Endothelial cell of umbilical vein (primary cell): ENCODE measurements at places on chromosomes 6 and 20. TPM values are rescaled to one million over a fixed set of nuclear protein-coding genes. Genes with fewer than 3 reads are reported as not detected.

PRICKLE4 gene
- total RNA-seq, result 2.2 and 3.3 TPM in 2 replicates

FLOT1 gene
- total RNA-seq, result 141 and 145 TPM in 2 replicates

DNA sequence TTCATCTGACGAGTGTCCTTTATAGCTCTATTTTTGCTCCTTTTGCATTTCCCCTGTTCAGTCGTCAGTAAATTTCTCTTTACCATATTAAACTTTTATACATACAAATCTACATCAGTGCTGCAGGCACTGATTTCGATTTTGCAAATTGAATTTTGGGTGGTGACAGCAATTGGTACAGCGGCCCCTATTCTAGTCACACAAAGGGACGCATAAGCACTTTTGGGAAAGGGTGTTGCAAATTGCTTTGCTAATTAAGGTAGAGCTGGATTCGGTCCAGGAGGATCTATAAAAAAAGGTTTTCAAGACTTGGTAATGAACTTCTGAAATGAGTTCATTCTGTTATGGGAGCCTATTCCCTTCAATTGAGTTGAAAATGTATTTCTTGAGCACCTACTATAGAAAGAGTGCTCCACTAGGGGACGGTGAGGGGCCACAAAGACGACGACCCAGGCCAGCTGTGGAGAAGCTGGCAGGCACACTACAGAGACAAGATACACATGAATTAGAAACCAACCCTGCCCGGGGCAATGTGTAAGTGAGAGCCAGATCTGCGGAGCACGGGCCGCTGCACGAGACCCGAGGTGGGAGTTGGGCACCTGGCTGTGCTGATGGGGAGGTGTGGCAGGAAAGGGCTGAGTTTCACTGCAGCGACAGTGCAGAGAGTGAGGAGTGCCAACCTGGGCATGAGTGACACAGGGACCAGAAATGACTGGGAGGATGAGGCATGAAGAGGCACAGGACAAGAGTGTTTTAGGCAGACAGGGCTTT is 5.4 kb downstream of the UQCC2 start:
- H3K4me1 ChIP-seq, result peaks cover 11% of the 10 kb centered on the region
- H3K4me3 ChIP-seq, result no peak overlapping the region
- H3K27me3 ChIP-seq, result no peaks in the 10 kb centered on the region
- H3K27ac ChIP-seq, result no peak overlapping the region

GRCh38 chr6:113599444-113599843 is 257.7 kb upstream of the MARCKS start:
- no peaks in the 10 kb centered on the region for H3K4me1 ChIP-seq
- H3K27me3 ChIP-seq, result no peaks in the 10 kb centered on the region
- no peak overlapping the region for H3K4me3 ChIP-seq
- DNase-seq, result no peak

EYS gene
- total RNA-seq, result 0.27 and 0.81 TPM in 2 replicates

GRCh38 chr6:128266946-128267345 is 253.5 kb downstream of the PTPRK start:
- no peaks in the 10 kb centered on the region for H3K4me1 ChIP-seq
- no peak overlapping the region for H3K27ac ChIP-seq
- H3K27me3 ChIP-seq, result no peaks in the 10 kb centered on the region
- H3K36me3 ChIP-seq, result no peaks in the 10 kb centered on the region
- DNase-seq, result no peak

DNA sequence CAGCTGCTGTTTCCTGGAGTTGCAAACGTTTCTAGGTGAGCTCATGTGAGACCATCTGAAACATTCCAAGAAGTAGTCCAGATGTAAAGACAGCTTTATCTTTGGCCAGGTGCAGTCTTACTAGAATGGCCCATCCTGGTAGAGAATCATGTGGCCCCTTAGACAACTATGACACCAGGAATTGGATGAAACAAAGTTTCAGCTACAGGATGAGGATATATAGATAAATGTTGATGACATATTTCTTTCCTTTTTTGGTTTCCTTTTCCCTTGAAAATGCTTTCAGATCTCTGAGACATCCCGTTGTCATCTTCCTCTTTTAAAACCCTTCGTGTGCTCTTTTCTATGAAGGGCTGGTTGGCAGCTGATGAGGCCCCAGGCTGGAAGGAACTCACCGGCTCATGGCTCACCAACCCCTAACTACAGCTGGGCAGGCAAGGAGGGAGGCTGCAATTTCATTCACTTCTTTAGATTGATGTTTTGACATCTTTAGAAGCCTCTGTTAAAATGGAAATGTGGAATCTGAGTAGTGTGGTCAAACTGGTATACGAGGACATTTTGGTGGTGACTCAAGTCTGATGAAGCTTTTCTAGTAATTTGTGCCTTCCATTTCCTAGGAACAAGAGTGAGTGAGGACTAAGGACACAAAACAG is 167.9 kb upstream of the TNFAIP3 start:
- H3K4me1 ChIP-seq, result peaks cover 29% of the 10 kb centered on the region
- peak overlapping the region; percentile 71 for H3K27ac ChIP-seq
- no peak for DNase-seq
- H3K36me3 ChIP-seq, result no peaks in the 10 kb centered on the region
- H3K27me3 ChIP-seq, result no peaks in the 10 kb centered on the region
- H3K4me3 ChIP-seq, result no peak overlapping the region

GRCh38 chr20:53926428-53927028 is 143.9 kb downstream of the BCAS1 start:
- peak; percentile 96 for DNase-seq
- no peak overlapping the region for H3K4me3 ChIP-seq
- peaks cover 13% of the 10 kb centered on the region for H3K4me1 ChIP-seq
- no peaks in the 10 kb centered on the region for H3K27me3 ChIP-seq
- H3K36me3 ChIP-seq, result no peaks in the 10 kb centered on the region

SLC22A2 gene
- not detected in 2 replicates for total RNA-seq

GRCh38 chr6:148709577-148709976 is 37.3 kb upstream of the UST start:
- DNase-seq, result no peak
- no peaks in the 10 kb centered on the region for H3K4me1 ChIP-seq
- no peaks in the 10 kb centered on the region for H3K36me3 ChIP-seq
- H3K27me3 ChIP-seq, result no peaks in the 10 kb centered on the region
- no peak overlapping the region for H3K27ac ChIP-seq
- H3K4me3 ChIP-seq, result no peak overlapping the region

DNA sequence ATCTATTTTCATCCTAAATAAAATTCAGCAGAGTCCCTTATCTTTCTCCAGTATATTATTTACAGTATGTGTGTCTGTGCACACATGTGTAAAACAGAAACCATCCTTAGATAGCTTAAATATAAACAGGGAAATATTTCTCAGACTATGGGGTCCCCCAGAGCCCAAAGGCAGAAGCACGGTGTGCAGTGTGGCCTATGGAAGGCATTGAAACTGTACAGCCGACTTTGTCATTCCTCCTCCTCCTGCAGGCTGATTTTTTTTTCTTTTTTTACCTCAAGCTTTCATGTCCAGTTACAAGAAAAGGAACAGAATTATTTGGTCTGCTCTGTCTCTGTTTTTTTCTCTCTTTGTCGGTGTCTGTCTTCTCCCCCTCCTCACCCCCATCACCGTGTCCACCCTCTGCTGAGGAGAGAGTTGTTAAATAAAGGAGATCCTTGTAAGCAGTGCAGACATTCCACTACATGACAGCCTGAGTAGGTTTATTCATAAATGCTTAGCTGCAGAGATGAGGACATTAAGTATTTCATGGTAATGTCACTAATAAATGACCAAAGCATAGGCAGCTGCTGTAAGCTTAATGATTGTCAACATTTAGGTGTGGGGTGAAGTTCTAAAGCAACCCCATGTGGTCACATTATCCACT is 31.8 kb upstream of the SLC35D3 start:
- H3K36me3 ChIP-seq, result no peaks in the 10 kb centered on the region
- no peak overlapping the region for H3K4me3 ChIP-seq
- no peaks in the 10 kb centered on the region for H3K27me3 ChIP-seq
- no peak overlapping the region for H3K27ac ChIP-seq
- peaks cover 3% of the 10 kb centered on the region for H3K4me1 ChIP-seq
- no peak for DNase-seq

DNA sequence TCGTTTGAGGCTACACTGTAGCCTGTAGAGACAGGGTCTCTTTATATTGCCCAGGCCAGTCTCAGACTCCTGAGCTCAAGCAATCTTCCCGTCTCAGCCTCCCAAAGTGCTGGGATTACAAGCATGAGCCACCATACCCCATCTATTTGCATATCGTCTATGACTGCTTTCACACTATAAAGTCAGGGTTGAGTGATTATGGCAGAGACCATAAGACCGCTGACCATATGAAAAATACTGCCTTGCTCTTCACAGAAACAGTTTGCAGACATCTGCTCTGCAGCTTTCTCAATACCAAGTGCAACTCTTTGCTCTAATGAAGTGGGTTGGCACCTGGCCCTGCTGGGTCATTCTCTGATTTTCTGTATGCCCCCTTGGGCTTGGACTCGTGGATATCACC is 79.5 kb upstream of the PAK5 start:
- no peak overlapping the region for H3K4me3 ChIP-seq
- H3K27ac ChIP-seq, result no peak overlapping the region
- H3K4me1 ChIP-seq, result no peaks in the 10 kb centered on the region
- DNase-seq, result no peak
- H3K27me3 ChIP-seq, result peaks cover 6% of the 10 kb centered on the region
- no peaks in the 10 kb centered on the region for H3K36me3 ChIP-seq

DNA sequence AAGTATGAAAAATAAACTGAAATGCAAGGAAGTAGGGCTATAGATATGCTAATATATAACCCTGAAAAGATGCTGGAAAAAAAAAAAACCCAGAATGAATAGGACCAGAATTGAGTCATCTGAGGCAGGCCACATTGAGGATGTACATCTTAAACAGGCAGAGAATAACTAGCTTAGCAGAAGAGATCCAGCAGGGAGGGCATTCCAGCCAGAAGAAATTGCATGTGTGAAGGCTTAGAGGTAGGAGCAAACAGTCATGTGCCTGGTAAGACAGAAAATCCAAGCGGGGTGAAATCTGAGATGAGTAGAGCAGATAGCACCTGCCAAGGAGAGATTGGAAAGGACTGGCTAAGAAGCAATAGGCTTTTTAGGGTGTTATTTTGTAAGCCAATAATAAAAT is 2.6 kb downstream of the COL19A1 start:
- H3K27me3 ChIP-seq, result peaks cover 39% of the 10 kb centered on the region
- DNase-seq, result no peak

DNA sequence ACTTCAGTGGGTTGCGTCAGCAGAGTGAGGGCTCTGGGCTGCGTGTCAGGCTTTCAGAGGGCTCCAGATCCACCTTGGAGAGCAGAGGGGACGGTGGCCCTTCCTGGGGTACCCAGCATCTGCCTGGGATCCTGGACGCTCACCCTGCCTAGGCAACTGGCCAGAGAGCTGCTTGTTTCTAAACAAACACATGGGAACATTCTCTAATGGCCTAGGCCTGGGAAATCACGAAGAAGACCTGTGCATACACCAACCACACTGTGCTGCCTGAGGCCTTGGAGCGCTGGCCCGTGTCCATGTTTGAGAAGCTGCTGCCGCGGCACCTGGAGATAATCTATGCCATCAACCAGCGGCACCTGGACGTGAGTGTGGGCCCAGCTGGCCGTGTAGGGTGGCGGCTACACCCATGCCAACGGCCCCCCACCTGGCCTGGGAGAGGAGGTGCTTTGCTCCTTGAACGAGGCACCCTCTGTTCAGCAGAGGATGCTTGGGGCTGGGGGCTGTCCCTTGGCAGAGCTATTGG is 32.2 kb downstream of the PYGB start:
- peaks cover 58% of the 10 kb centered on the region for H3K36me3 ChIP-seq
- no peak overlapping the region for H3K4me3 ChIP-seq
- no peak for DNase-seq
- no peaks in the 10 kb centered on the region for H3K27me3 ChIP-seq
- H3K27ac ChIP-seq, result no peak overlapping the region

GRCh38 chr6:12952318-12952717 is 235.8 kb downstream of the PHACTR1 start:
- no peak overlapping the region for H3K4me3 ChIP-seq
- H3K27me3 ChIP-seq, result no peaks in the 10 kb centered on the region
- no peaks in the 10 kb centered on the region for H3K4me1 ChIP-seq

PRR18 gene
- total RNA-seq, result not detected in 2 replicates

CFB gene
- total RNA-seq, result 0.51 and 1.5 TPM in 2 replicates

SDC4 gene
- total RNA-seq, result 28.7 and 32.0 TPM in 2 replicates

DNA sequence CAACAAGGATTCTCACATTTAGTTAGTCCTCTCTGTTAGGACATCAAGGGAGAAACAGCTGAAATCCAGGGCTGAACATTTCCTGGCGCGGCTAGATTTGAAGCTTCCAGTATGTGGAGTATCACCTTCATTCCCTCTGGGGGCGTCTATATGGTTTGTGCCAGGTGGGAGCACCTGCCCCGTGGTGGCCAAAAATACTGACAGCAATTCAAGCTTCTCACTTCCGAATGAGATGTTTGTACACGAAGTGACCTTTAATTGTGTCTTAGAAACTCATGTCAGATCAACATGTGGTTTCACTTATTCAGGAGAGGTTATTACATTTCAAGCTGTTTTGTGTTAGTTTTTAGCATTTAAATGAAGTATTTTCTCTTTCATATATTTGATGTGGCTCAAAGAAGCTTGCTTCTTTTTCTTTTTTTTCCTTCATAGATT is 67.3 kb upstream of the ZNF217 start:
- H3K4me3 ChIP-seq, result no peak overlapping the region
- DNase-seq, result no peak
- H3K36me3 ChIP-seq, result no peaks in the 10 kb centered on the region
- no peak overlapping the region for H3K27ac ChIP-seq
- H3K4me1 ChIP-seq, result peaks cover 5% of the 10 kb centered on the region
